ENCODE measurements at places on chromosomes 4 and X. TPM values are rescaled to one million over a fixed set of nuclear protein-coding genes. Genes with fewer than 3 reads are reported as not detected.

Gene INTU
- total RNA-seq: 11.4 TPM

DNA sequence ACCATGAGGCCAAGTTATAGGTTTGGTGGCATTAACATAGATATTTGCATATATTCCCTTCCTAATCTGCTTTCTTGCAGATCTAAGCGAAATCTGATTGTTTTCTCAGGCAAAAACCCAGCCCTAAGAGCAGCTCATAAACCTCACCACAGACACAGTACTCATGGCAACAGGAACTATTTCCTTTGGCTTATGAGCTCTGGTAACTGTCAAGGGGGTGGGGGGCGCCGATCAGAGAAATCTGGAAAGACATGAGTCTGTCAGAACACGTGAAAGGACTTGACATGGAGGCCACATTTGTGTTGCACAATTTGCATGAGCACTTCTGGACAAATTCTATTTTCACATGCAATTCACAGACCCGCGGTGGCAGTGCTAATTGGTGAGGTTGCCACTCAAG is 83.7 kb downstream of the MGST2 start:
- no peaks in the 10 kb centered on the region for H3K27me3 ChIP-seq
- H3K4me3 ChIP-seq: no peak overlapping the region
- no peaks in the 10 kb centered on the region for H3K36me3 ChIP-seq
- no peaks in the 10 kb centered on the region for H3K4me1 ChIP-seq
- H3K27ac ChIP-seq: no peak overlapping the region

- H3K4me1 ChIP-seq: no peaks in the 10 kb centered on the region
- no peaks in the 10 kb centered on the region for H3K36me3 ChIP-seq
- no peaks in the 10 kb centered on the region for H3K27me3 ChIP-seq
- DNase-seq: no peak
- H3K27ac ChIP-seq: no peak overlapping the region
These were observed 73.8 kb downstream of the POLA1 start for GRCh38 chrX:24767557-24767956.

GRCh38 chrX:150361070-150361776 is 1.9 kb upstream of the MAMLD1 start:
- H3K27ac ChIP-seq: no peak overlapping the region
- H3K36me3 ChIP-seq: no peaks in the 10 kb centered on the region
- no peaks in the 10 kb centered on the region for H3K4me1 ChIP-seq
- H3K27me3 ChIP-seq: no peaks in the 10 kb centered on the region
- DNase-seq: peak; percentile 63

- no peak overlapping the region for H3K27ac ChIP-seq
- no peaks in the 10 kb centered on the region for H3K4me1 ChIP-seq
- H3K4me3 ChIP-seq: no peak overlapping the region
- H3K27me3 ChIP-seq: no peaks in the 10 kb centered on the region
- DNase-seq: no peak
These were observed 69.7 kb downstream of the ZFYVE28 start for GRCh38 chr4:2348786-2349185.

DNA sequence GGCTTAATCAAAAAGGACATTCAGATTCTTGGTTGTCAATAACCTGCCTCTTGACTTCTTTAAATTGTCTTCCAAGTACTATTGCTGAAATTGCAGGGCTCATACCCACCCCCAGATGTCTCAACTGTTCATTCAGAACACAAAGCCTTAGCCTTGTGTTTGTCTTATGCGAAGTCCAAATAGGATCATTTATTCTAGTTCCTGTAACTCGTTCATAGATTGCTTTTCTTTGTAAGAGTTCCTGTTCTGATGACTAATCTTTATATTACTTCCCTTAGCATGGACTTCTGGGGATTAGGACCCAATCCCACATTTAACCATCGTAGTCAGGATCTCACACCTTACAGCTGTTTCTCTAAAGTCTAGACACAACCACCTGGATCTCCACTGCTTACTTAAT is 226.0 kb downstream of the VEGFC start:
- no peak overlapping the region for H3K27ac ChIP-seq
- H3K36me3 ChIP-seq: no peaks in the 10 kb centered on the region
- DNase-seq: no peak

DNA sequence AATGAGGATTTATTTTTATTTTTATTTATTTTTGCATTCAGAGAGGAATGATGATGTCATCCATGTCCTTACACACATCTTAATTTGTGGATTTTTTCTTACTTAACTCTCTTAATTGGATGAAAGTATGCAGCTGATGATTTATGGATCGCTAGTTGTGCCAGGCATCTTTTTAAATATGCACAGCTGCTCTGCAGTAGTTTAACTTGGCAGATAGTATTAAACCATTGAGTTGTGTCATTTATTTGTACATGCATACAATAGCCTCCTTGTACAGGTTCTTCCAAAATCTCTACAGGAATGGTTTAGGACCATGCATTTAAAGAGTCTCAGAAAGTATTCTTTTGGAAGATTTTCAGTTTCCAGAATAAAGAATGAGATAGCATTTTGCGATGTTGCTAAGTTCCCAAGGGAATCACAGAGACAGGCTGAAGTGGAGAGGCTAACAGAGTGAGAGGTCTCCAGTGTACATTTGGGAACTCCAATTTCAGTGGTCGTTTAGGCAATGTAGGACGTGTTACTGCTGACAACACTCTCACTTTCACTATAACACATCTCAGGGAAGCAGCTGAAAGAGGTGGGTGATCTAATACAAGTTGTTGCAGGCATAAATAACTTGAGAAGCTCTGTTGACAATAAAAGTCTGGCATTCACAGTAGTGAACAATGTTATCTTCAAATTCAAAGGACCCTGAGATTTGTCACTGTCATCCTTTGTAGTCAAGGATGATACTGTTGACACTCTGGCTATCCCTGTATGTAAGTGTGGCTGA is 49.9 kb upstream of the SCRG1 start:
- no peaks in the 10 kb centered on the region for H3K4me1 ChIP-seq
- no peaks in the 10 kb centered on the region for H3K27me3 ChIP-seq
- no peaks in the 10 kb centered on the region for H3K36me3 ChIP-seq
- H3K4me3 ChIP-seq: no peak overlapping the region

Gene PPA2
- 66.5 TPM for total RNA-seq

Gene GPM6B
- total RNA-seq: 37.1 TPM

Gene TMPRSS11D
- total RNA-seq: not detected

GRCh38 chr4:90234916-90235547 is 107.8 kb downstream of the CCSER1 start:
- peak; percentile 34 for DNase-seq
- H3K27ac ChIP-seq: no peak overlapping the region
- no peaks in the 10 kb centered on the region for H3K27me3 ChIP-seq
- no peaks in the 10 kb centered on the region for H3K4me1 ChIP-seq
- H3K36me3 ChIP-seq: no peaks in the 10 kb centered on the region

GRCh38 chr4:72418458-72418857 is 150.6 kb downstream of the ADAMTS3 start:
- H3K27me3 ChIP-seq: no peaks in the 10 kb centered on the region
- DNase-seq: no peak

DNA sequence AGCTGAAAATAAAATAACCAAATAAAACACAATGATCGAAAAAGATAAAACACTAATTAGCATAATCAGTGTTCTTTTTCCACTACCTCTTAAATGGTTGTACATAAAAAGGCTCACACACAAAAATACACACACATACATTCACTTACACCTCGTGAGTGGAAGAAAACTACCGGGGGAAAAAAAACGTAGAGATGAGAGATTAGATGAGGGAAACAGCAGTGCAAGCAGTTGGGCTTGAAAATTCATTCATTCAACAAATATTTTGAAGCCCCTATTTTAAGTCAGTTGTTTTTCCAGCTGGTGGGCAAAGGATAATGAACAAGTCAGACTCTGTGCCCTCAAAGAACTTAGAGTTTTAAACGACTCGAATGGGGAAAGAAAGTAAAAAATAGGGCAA is 1.0 kb downstream of the TBCK start:
- peak overlapping the region; percentile 92 for H3K27ac ChIP-seq
- H3K4me1 ChIP-seq: peaks cover 20% of the 10 kb centered on the region
- no peaks in the 10 kb centered on the region for H3K36me3 ChIP-seq
